ENCODE measurements at places on chromosomes 4 and X.

- DNase-seq, result no peak
These were observed 17.0 kb upstream of the STX18 start for GRCh38 chr4:4558881-4559280.

DNA sequence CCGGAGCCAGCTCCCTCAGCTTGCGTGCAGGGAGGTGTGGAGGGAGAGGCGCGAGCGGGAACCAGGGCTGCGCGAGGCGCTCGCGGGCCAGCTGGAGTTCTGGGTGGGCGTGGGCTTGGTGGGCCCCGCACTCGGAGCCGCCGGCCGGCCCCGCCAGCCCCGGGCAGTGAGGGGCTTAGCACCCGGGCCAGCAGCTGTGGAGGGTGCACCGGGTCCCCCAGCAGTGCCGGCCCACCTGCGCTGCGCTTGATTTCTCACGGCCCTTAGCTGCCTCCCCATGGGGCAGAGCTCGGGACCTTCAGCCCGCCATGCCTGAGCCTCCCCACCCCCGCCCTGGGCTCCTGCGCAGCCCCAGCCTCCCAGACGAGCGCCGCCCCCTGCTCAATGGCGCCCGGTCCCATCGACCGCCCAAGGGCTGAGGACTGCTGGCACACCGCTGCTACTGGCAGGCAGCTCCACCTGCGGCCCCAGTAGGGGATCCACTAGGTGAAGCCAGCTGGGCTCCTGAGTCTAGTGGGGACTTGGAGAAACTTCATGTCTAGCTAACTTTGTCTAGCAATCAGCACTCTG, 37.8 kb upstream of the SMARCAD1 start:
- no peak for DNase-seq

GRCh38 chr4:39706334-39706733, 8.4 kb downstream of the UBE2K start:
- no peak for DNase-seq

GRCh38 chr4:36332782-36333131, 51.3 kb downstream of the DTHD1 start:
- DNase-seq, result no peak

DNA sequence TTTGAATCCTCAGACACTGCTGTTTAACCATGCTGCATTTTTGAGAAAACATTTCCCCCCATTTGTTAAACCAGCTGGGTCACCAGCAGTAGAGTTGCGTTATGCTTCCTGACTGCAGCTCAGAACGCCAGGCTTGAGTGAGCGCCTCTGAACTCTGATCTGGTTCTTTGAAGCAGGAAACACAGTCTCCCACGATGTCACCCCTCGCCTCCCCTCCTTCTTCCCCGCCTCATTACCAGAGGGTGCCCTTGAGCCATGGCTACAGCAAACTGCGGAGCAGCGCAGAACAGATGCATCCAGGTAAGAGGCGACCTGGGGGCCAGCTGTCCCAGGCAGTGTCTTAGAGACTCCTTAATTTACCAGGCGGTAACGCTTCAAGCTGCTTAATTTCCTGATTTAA, 78.4 kb downstream of the REPS2 start:
- no peak for DNase-seq
